NCI-H2081 treated with DMSO at 0.1 percent for 48 hours (cell line): ENCODE measurements at places on chromosomes 12 and 14.

- no peak for DNase-seq
Measured at GRCh38 chr12:3204730-3205531, 127.8 kb downstream of the TSPAN9 start.

- no peak for DNase-seq
Measured at GRCh38 chr14:90781876-90782275, 34.4 kb downstream of the TTC7B start.

DNA sequence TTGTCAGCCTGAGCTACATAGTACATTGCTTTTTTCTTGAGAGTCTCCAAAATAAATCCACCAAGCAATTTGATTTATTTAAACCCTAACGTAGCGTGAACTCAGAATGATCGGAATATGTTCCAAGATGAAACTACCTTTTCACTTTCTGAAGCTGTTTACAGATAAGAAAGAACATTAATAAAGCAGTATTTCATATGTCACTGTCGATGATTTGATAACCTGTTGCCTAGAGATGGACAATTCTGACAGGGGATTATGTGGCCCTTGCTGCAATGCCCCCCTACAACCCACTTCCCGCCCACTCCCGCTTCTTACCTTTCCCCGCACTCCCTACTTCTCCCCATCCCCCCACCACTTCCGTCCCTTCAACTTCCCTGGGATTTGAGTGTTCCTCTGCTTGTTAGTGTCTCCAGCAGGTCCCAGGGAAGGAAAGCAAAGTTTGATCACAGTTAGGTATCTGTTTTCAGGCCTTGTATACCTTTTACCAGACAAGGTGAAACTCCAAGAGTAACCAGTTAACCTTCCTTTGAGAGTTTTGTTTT is 229.2 kb upstream of the HMGA2 start:
- DNase-seq, result no peak

- DNase-seq, result no peak
Measured at GRCh38 chr14:94480809-94481208, 4.8 kb upstream of the SERPINA9 start.

- DNase-seq, result no peak
Measured at GRCh38 chr14:32047791-32048190, 29.3 kb upstream of the ARHGAP5 start.

- DNase-seq, result peak; percentile 8
Measured at GRCh38 chr14:34365309-34365915, 96.6 kb downstream of the SPTSSA start.

DNA sequence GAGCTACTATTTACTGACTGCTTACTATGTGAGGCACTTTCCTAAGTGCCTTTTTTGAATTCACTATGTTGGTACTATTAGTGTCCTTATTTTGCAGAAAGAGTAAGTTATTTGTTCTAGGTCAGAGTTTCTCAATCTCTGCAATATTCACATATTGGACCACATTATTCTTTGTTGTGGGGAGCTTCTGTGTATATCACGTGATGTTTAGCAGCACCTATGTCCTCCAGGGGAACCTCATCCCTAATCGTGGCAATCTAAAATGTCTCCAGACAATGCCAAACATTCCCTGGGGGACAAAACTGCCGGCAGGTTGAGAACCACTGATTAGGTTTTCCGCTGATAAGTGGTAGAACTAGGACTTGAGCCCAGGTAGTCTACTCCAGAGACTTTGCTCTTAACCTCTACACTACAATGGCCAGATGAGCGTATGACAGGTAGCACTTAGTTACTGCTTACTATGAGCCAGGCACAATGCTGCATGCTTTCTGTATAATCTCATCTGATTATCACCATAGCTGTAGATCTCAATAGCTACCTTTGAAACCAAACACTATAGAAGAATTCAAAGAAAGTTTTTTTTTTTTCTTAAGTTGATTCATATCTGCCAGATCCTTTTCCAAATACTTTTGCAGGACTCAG is 38.9 kb downstream of the NELL2 start:
- no peak for DNase-seq

DNA sequence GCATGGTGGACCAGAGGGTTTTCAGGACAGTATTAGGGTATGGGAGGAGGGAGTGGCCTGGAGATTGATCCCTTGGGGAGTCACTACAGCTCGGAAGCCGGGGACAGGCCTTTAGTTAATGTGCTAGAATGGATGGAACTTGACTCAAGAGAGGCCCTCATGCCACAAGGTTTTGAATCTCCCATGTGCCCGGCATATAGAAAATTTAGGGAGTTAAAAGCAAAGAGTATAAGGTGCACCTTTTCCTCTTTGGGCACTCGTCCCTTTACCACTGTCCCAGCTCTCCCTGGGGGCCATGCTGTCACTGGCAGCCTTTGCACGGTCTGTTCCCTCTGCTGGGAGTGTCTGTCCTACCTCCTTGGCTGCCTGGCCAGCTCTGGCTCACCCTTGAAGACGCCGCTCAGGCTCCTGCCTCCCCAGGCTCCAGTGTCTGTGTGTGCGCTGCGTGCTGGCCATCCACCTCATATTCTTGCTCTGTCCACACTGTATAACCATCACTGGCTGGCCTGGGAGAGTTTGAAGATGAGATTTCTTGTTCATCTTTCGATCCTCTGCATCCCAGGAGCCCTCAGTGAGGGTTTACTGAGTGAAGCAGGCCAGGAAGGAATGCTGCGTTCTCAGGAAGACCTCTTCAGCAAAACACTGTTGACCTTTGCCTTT is 161.3 kb downstream of the ZFP36L1 start:
- no peak for DNase-seq

DNA sequence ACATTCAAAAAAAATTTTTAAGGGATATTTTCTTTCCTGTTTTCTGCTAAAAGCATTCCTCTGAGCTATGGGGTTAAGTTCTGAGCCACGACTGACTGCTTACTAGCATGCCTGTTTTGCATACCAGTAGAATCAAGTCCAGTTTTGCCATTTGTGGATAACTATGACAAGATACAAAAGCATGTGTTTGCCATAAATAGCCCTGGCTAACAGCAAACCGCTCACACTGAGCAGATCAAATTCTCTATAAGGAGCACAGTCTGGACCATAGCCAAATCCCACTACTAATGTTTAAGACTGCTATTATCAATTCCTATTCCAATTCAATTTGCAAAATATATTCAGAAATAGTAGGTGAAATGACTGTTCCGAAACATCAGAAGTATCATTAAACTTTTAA is 3.2 kb downstream of the CFL2 start:
- no peak for DNase-seq

DNA sequence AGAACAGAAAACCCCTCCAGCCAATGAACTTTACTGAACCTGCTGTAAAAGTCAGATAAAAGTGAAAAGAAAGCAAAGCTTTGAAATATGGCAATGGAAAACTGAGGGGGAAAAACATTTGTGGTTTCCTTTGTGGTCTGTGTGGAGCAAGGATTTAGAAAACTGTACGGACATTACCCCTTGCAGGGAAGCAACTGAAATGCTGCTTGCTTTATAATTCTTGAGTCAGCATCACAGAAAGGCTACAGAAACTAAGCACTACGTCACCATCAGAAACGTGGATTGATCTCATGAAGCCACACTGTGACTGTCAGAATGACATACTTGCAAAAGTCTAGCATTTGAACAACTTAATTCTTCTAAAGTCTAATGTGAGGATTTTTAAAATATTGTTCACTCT is 2.4 kb upstream of the KCNC2 start:
- DNase-seq, result no peak

- DNase-seq, result no peak
Measured at GRCh38 chr12:49255857-49256637, 8.8 kb upstream of the TUBA1C start.

- DNase-seq, result no peak
Measured at GRCh38 chr14:73785834-73786635, 65.6 kb upstream of the PTGR2 start.

DNA sequence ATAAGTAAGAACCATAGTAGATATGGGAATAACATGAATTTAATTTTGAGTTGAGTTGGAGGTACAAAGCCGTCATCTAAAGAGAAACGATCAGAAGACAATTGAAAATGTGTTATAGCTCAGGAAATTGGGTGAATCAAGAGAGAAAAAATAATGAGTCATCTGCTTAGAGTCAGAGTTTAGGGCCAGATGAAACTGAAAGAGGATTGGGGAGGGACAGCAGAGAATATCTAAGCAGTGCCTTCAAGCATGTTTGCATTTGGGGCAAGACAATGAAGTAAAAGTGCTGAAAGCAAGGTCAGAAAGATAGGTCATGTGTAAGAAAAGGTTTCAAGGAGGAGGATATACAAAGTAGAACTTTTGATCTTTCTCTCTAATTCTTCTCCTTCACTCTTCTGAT is 49.4 kb downstream of the SLC15A5 start:
- DNase-seq, result no peak

DNA sequence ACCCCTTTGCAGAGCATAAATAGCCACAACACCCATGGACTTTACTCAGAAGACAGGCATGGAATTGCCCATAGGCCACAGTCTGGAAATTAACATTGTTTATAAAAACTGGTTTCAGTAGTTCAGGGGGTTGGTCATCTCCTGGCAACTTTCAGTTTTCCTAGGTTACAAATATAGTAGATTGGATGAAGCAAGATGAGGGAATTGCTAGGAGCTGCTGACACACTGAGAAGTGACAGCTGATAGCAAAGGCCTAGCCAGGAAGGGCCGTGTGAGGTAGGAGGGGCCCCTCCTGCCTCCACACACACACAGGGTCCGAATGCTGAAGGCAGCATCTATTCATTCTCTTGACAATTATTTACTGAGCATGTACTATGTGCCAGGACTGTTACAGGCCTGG is 8.3 kb downstream of the GALNT16 start:
- DNase-seq, result no peak

DNA sequence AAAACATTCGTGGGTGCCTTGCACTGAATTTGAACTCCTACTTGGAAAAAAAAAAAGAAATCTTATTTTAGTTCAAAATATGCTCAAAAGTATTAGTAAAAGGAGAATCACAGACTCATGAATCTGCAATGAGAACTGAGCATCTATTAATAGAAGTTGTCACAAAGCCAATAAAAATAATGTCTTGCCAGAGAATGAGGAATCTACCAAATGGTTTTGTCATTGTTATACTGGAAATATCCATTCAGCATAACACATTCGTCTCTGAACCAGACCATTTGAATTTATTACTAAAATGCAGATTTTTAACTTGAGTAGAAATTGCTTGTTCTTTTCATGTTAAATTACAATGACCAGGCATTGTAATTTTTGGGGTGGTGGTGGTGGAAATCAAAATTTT is 11.6 kb upstream of the PTPRB start:
- no peak for DNase-seq

GRCh38 chr12:51377099-51377984 is 13.9 kb downstream of the GALNT6 start:
- no peak for DNase-seq

DNA sequence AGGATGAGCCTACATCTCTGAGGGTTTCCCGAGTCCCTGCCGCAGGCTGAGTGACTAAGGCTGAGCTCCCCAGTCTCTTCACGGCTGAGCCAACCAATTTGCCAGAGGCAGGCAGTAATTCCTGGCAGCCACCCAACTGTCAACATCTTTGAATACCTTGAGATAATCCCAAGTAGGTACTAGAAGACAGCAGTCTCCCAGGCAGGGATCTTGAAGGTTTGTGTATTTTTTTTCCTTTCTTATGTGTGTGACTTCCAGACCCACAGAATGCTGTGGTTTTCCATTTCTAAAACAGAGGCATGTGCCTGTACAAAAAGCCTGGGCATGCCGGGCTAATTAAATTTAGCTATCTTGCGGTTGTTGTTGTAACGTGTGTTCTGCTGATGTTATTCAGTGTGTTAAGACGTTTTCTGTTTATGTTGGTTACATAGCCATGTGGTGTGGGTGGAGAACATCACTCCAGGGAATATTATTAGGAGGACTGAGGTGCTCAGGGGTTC is 155.5 kb downstream of the ANO2 start:
- DNase-seq, result no peak

- DNase-seq, result no peak
Measured at GRCh38 chr12:123070267-123071081, 80.4 kb downstream of the PITPNM2 start.

DNA sequence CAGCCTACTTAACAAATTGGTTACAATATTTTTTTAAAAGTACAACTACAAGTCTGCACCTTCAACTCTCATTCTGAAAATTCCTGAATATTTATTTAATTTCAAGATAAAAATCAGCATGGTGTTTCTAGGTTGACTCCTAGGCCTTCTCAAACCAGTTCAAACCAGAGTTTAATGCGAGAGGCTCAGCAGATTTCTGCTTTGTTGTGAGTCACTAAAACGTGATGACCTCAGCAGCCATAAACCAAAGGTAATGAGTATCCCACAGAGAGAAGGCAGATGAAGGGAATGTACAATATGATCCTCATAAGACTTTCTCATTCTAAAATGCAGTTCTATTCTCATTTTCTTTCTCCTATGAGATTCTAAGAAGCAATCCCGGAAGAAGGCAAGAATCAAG is 1.5 kb downstream of the PRDM4 start:
- no peak for DNase-seq

GRCh38 chr12:62258941-62259630 is 1.1 kb upstream of the USP15 start:
- peak; percentile 22 for DNase-seq

GRCh38 chr14:21088687-21089086 is 9.8 kb downstream of the ZNF219 start:
- no peak for DNase-seq

GRCh38 chr12:13204428-13204827 is 7.9 kb downstream of the EMP1 start:
- DNase-seq, result no peak

DNA sequence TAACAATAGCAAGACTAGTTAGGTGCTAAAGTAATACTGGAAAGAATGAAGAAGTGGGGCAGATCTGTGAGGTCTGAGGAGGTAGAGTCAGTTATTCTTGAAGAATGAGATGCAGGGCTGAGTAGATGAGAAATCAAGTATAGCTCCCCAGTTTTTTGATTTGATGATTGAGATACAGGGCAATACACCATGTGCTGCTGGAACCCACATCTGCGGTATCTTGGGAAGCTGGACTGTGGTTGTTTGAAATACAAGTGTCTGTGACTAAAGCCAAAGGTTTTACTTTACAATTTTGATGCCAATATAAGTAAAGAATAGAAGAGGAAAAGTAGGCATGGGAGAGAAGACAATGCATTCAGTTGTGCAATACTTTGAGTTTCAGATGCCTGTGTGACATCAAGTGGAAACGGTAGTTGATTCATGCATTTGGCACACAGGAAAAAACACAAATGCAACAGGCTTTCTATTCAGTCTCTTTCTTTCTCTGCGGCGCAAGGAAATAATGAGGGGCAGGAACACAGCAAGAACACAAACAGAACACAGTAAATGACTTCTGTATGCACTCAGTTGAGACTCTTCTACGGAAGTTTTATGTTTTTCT is 190.2 kb upstream of the SLC38A2 start:
- no peak for DNase-seq

- no peak for DNase-seq
Measured at GRCh38 chr14:59215322-59215721, 26.9 kb downstream of the DAAM1 start.

GRCh38 chr12:72578327-72578726 is 306.2 kb downstream of the TRHDE start:
- no peak for DNase-seq

DNA sequence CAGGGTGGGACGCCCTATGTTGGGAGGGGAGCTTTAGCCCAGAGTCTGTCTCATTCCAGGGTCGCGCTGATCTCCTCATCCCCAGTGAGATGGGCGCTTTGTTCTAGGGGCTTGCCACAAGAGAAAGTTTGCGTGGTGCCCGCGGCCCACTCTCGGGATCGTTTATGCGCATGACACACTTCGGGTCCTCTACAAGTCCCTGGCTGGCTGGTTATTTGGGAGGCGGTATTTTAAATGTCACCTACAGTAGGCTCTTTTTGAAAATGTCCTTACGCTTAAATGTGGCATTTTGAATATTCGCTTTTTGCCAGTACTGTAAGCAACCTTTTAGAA is 541 bp downstream of the GOLT1B start:
- DNase-seq, result no peak
